ENCODE measurements at places on chromosomes 1 and 21. TPM values are rescaled to one million over a fixed set of nuclear protein-coding genes. Genes with fewer than 3 reads are reported as not detected.

Gene LEFTY1
- total RNA-seq: not detected

Gene TFAP2E
- 0.58 TPM for total RNA-seq

Gene FCRL5
- not detected for total RNA-seq

Gene FCRL3
- total RNA-seq: 1.2 TPM

Gene GJA8
- total RNA-seq: not detected

Gene TRAF3IP3
- 138 TPM for total RNA-seq

Gene KRTAP12-2
- total RNA-seq: not detected

Gene CLK2
- total RNA-seq: 81.4 TPM

Gene PRR9
- not detected for total RNA-seq

GRCh38 chr1:119449971-119450370, 35.0 kb downstream of the HSD3B2 start:
- H3K27me3 ChIP-seq: peaks cover under 1% of the 10 kb centered on the region
- peak; percentile 7 for DNase-seq
- H3K4me1 ChIP-seq: peaks cover 3% of the 10 kb centered on the region
- H3K36me3 ChIP-seq: no peaks in the 10 kb centered on the region
- no peak overlapping the region for H3K27ac ChIP-seq

GRCh38 chr1:164660775-164661174, 101.8 kb downstream of the PBX1 start:
- H3K4me3 ChIP-seq: no peak overlapping the region
- DNase-seq: no peak
- H3K27me3 ChIP-seq: no peaks in the 10 kb centered on the region
- H3K36me3 ChIP-seq: no peaks in the 10 kb centered on the region

DNA sequence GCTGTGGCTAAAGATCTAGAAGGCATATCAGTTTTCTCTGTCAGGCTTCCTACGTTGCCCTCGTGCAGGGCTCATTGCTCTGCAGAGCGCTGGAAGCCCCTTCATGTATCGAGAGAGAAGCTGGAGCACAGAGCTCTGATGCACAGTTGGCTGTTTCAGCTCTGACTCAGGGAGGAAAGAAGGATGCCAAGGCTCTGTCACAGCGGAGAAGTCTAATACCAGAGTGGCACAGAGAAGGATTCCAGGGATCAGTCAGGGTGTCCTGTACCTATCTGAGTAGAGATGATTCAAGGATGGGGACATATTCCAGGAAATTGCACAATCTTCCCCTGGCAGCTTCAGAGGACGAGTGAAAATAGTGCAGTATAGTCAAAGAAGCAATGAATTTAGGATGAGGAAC, 179.2 kb upstream of the FMN2 start:
- H3K27ac ChIP-seq: no peak overlapping the region
- H3K27me3 ChIP-seq: peaks cover 10% of the 10 kb centered on the region
- H3K36me3 ChIP-seq: no peaks in the 10 kb centered on the region
- no peaks in the 10 kb centered on the region for H3K4me1 ChIP-seq
- no peak for DNase-seq
- H3K4me3 ChIP-seq: no peak overlapping the region

DNA sequence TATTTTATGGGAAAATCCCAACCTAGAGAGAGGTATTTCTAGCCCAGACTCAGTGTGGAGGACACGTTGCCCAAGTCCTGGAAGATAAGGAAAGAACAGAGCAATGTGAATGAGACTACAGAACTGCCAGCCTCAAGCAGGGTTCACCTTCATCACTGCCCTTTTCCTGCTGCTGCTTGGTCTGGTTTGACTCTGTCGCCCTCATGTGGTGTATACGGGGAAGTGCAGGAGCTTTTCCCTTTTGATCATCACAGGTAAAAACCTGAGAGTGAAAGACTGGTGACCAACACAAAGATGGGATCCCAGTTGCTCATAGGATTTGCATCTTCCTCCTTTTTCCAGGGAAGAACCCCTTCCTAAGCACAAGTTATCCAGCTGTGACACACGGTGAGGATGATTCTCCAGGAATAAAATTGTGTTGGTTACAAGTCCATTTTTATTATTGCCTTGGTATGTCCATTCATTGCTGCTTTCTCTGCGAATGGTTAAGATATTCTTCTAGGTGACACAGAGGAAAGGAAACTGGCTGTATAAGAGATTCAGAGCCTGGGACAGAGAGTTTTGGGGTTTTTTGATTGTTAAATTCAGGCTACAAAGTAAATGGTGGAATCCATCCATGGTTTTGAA, 89.5 kb upstream of the CD53 start:
- DNase-seq: peak; percentile 70
- H3K27me3 ChIP-seq: no peaks in the 10 kb centered on the region
- no peak overlapping the region for H3K4me3 ChIP-seq
- no peak overlapping the region for H3K27ac ChIP-seq

DNA sequence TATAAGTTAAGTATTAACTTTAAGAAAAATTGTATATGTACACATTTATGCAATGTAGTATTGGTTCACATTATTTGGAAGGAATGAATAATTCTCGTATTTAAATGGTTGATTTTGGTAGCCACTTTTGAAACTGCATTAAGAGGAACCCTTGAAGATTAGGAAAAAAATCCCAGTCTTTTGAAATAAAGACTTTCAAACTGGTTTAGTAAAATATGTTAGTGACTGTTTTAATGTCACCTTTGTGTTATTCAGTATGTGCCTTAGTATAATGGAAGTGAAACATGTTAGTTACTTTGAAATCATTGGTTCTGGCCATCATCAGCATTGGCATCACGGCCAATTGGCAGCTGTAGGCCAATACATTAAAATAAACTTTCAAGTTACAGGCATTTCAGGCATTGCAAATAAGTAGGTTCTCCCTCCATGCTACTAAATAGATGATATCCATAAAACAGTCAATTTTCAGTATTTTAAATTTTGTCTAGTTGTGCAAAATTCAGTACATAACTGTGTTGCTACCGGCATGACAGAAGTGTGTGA, 4.4 kb downstream of the MIER1 start:
- peak; percentile 35 for DNase-seq
- peak overlapping the region; percentile 86 for H3K4me3 ChIP-seq
- peaks cover 48% of the 10 kb centered on the region for H3K4me1 ChIP-seq
- peak overlapping the region; percentile 94 for H3K27ac ChIP-seq

DNA sequence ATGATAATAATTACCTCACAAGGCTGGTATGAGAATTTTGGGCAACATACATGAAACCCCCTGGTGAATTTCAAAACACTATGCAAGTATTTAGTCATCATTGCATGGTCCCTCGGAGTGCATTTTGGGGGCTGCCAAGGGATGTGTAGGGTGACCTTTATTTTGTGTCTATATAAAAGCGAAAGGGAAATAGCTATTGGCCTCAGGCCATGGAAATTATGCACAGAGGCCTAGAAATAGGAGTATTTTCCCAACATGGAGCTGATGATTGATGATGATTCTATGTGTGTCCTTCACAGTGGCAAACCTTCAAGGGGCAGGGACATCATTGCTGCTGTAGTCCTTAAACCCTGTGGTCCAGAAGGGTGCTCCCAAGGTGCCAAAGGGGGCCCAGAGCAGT, 265.5 kb downstream of the ST6GALNAC3 start:
- H3K4me3 ChIP-seq: no peak overlapping the region
- no peaks in the 10 kb centered on the region for H3K27me3 ChIP-seq
- no peaks in the 10 kb centered on the region for H3K36me3 ChIP-seq
- no peak overlapping the region for H3K27ac ChIP-seq

DNA sequence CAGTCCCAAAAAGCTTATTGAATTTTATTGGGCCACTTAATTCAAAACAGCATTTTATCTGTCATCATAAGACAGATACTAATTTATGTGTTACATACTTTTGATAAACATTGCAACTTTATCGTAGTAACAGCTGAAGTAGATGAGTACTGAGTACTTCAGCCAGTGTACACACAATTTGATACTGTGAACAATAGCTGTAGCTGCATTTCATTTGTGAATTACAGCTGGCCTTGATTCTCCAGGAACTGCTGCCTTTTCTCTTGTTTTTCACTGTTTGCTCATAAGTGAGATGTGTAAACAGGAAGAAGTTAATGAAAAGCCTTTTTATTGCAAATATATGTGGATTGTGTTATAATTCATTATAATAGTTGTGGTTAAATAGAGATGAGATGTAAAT, 10.2 kb downstream of the UAP1 start:
- peaks cover 21% of the 10 kb centered on the region for H3K36me3 ChIP-seq
- no peak overlapping the region for H3K27ac ChIP-seq
- H3K4me3 ChIP-seq: no peak overlapping the region
- DNase-seq: no peak
- no peaks in the 10 kb centered on the region for H3K27me3 ChIP-seq

- no peak overlapping the region for H3K4me3 ChIP-seq
- DNase-seq: no peak
- H3K27me3 ChIP-seq: peaks cover 4% of the 10 kb centered on the region
Measured at GRCh38 chr1:214593158-214593557, 9.8 kb upstream of the CENPF start.

- DNase-seq: no peak
- no peak overlapping the region for H3K27ac ChIP-seq
Measured at GRCh38 chr1:10631811-10632593, 157.3 kb downstream of the PEX14 start.

DNA sequence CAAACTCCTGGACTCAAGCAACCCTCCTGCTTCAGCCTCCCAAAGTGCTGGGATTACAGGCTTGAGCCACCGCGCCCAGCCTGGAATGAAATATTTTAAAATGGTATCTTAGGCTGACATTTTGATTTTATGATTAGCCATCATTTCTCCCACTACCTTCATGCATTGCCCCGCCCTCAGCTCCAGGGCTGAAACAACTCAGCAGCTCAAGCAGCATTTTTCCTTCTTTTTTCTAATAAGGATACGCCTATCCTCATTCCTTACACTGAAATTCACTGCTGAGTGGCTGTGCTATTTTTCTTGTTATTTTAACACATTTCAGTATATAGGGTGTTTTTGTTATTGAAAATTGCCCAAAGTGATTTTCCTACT, 56.8 kb upstream of the HTR1D start:
- DNase-seq: no peak
- peaks cover 24% of the 10 kb centered on the region for H3K27me3 ChIP-seq
- H3K36me3 ChIP-seq: no peaks in the 10 kb centered on the region

DNA sequence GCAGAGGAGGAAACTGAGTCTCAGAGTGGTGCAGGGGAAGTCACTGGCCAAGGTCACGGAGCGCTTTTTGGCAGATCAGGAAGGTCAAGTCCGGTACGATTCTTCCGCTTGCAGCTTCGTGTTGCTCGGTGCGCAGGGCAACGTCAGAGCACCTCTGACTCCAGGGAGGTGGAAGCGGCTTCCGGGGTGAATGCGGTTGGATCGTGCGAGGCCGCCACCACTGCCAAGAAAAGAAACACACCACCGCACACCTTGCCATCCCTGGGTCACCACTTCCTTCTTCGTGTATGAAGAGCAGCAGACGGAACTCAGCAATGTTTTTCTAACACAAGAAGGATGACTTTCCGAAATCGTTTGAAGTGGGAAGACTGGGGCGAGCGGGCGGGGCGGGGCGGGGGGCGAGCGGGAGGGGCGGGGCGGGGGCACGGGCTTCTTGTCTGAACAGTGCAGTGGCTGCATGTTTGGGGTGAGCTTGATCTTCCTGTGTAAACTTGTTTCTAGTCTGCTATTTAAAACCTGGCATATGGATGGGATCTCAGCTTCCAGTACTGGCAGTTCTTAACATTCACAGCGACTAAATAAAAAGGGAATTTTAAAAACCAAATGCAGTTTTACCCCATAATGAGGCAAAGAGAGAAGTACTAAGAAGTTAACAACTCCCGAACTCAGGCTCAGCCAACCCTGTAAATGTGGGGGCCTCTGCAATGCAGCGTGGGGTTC, 300.0 kb downstream of the RRAGC start:
- peak overlapping the region; percentile 88 for H3K27ac ChIP-seq
- peak overlapping the region; percentile 56 for H3K4me3 ChIP-seq

- no peaks in the 10 kb centered on the region for H3K36me3 ChIP-seq
- no peak overlapping the region for H3K4me3 ChIP-seq
- peaks cover 3% of the 10 kb centered on the region for H3K27me3 ChIP-seq
Measured at GRCh38 chr1:214847071-214847810, 235.3 kb upstream of the KCNK2 start.

- no peaks in the 10 kb centered on the region for H3K27me3 ChIP-seq
- no peak overlapping the region for H3K27ac ChIP-seq
- DNase-seq: no peak
Measured at GRCh38 chr21:41835711-41836154, 43.4 kb downstream of the PRDM15 start.

DNA sequence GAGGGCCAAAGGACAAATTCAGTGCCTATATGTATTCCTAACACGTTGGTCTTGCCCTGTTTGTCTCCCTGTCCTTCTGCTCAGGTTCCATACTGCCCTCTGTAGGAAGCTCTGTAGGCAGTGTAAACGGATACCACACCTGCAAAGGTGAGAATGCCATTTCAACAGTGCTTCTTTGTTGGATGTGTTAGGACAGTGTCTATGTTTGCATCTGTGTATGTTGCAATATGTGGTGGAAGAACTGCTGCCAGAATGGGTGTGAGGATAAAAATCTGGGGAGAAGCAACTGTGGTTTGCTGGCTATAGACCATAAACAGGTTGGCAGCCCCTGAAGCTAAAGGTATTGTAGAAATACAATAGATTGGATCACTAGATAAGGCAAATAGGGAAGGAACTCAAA, 113.1 kb upstream of the BMP8A start:
- no peak for DNase-seq
- no peaks in the 10 kb centered on the region for H3K27me3 ChIP-seq
- H3K27ac ChIP-seq: no peak overlapping the region
- no peaks in the 10 kb centered on the region for H3K4me1 ChIP-seq
- peaks cover 32% of the 10 kb centered on the region for H3K36me3 ChIP-seq
- H3K4me3 ChIP-seq: no peak overlapping the region

GRCh38 chr1:110214454-110215404, 4.6 kb downstream of the KCNC4 start:
- no peaks in the 10 kb centered on the region for H3K27me3 ChIP-seq
- peaks cover 59% of the 10 kb centered on the region for H3K4me1 ChIP-seq
- peaks cover 3% of the 10 kb centered on the region for H3K36me3 ChIP-seq
- DNase-seq: peak; percentile 49
- H3K4me3 ChIP-seq: peak overlapping the region; percentile 37
